ENCODE measurements at places on chromosomes 4 and X. TPM values are rescaled to one million over a fixed set of nuclear protein-coding genes. Genes with fewer than 3 reads are reported as not detected.

GRCh38 chr4:79425586-79425985 is 17.6 kb upstream of the GK2 start:
- no peaks in the 10 kb centered on the region for H3K4me1 ChIP-seq
- H3K27me3 ChIP-seq: no peaks in the 10 kb centered on the region
- H3K27ac ChIP-seq: no peak overlapping the region

- DNase-seq: no peak
- no peak overlapping the region for H3K4me3 ChIP-seq
- H3K27me3 ChIP-seq: no peaks in the 10 kb centered on the region
- peak overlapping the region; percentile 8 for H3K27ac ChIP-seq
- no peaks in the 10 kb centered on the region for H3K36me3 ChIP-seq
- H3K4me1 ChIP-seq: peaks cover 17% of the 10 kb centered on the region
These were observed 96.8 kb downstream of the PDLIM5 start for GRCh38 chr4:94548571-94548970.

DNA sequence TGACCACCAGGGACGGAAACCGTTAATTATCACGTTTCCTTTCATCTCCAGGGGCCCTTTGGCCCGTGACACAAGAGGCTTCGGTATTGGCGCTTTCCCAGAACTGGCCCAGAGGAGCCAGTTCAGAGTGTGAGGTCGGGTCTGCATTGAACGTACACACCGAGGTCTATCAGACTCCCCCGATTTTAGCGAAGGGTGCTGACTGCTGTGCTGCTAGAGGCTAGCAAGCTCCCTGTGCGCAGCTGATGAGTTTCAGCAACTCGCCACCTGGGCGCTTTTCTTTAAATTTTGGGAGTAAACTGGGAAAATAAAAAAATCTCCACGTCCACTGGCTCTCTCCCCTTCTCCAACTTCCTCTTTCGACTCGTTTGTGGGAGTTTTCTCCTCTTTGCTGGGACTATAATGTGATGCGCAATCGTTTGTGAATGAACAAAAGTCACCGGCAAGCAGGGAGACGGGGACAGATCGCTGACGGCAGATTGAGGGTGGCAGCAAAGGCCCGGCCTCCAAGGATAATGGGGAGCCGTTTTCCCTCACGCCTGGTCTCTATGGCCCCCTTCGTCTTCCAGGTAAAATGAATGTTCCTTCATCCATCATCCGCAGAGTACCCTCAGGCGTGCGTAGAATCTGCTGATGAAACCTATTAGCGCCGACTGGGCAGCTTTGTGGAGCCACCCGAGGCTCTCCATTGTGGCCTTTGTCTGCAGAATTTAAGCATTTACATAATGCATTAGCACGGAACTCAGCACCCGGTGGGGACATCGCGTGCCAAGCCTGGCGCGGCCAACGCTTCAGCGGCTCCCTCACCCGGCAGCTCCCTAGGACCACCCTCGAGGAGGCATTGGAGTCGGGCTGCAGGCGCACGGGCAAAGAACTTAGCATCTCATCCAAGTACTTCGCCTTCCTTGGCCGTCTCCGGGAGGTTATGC is 1.6 kb upstream of the LRAT start:
- H3K36me3 ChIP-seq: no peaks in the 10 kb centered on the region
- H3K4me3 ChIP-seq: peak overlapping the region; percentile 57
- peaks cover 50% of the 10 kb centered on the region for H3K27me3 ChIP-seq
- DNase-seq: no peak

DNA sequence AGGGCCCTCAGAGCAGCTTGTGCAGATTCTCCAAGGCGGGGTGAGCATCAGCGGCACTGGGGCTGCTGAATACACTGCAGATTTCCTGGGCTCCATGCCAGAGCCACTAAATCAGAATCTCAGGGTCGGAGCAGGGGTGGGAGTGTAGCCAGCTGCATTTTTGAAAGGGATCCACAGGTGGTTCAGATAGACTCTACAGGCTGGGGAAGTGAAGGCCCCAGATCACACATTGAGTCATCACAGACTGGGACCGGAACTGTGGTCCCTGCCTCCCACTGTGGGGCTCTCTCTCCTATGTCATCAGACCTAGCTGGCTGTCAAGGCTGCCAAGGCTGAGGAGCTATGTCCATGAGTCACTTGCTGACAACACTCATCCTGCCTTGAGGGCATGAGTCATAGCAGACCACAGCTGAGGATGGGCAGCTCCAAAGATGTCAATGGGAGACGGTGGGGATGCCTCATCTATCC is 162.3 kb upstream of the MAMLD1 start:
- no peaks in the 10 kb centered on the region for H3K27me3 ChIP-seq
- peak; percentile 45 for DNase-seq
- H3K36me3 ChIP-seq: no peaks in the 10 kb centered on the region
- H3K4me1 ChIP-seq: no peaks in the 10 kb centered on the region
- H3K27ac ChIP-seq: no peak overlapping the region

GRCh38 chr4:8185295-8185694 is 13.8 kb upstream of the SH3TC1 start:
- no peaks in the 10 kb centered on the region for H3K36me3 ChIP-seq
- H3K4me1 ChIP-seq: peaks cover 49% of the 10 kb centered on the region
- no peaks in the 10 kb centered on the region for H3K27me3 ChIP-seq

- H3K4me1 ChIP-seq: no peaks in the 10 kb centered on the region
- no peak overlapping the region for H3K4me3 ChIP-seq
- no peaks in the 10 kb centered on the region for H3K27me3 ChIP-seq
- H3K36me3 ChIP-seq: no peaks in the 10 kb centered on the region
- no peak overlapping the region for H3K27ac ChIP-seq
These were observed 92.1 kb downstream of the KLHL13 start for GRCh38 chrX:118024482-118024881.

The HPGD gene
- 87.2 TPM for total RNA-seq

- no peaks in the 10 kb centered on the region for H3K36me3 ChIP-seq
- no peaks in the 10 kb centered on the region for H3K27me3 ChIP-seq
- no peak for DNase-seq
- H3K4me1 ChIP-seq: no peaks in the 10 kb centered on the region
These were observed 891 bp downstream of the XK start for GRCh38 chrX:37686369-37686995.

- no peak overlapping the region for H3K27ac ChIP-seq
- H3K4me1 ChIP-seq: no peaks in the 10 kb centered on the region
- no peaks in the 10 kb centered on the region for H3K27me3 ChIP-seq
- no peak overlapping the region for H3K4me3 ChIP-seq
- DNase-seq: no peak
These were observed 27.1 kb upstream of the PDZD4 start for GRCh38 chrX:153857348-153857903.

The RHOXF2B gene
- not detected for total RNA-seq

The LANCL3 gene
- total RNA-seq: 1.7 TPM

DNA sequence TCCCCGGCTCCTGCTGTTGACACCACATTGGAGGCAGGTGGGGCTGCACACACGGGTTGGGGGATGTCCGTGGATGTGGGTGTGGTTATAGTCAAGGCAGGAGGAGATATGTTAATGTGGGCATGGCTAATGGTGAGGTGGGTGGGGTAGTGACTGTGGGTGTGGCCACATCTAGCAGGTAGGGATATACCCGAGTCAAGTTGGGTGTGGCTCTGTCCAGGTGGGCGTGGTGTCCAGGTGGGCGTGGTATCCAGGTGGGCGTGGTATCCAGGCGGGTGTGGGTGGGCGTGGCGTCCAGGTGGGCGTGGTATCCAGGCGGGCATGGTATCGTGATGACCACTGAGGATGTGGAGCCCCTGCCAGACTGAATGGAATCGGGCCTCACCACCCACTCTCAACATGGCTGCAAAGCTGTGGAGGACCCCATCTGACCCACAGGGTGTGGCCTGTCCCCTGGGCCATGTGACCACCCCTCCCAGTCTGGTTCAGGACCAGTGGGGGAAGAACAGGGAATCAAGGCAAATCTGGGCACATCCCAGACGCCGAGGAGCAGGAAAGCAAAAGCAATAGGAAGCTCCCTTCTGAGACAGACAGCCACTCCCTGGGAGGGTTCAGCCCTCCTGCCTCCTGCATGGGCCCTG is 21.0 kb downstream of the MAN2B2 start:
- no peaks in the 10 kb centered on the region for H3K4me1 ChIP-seq
- no peak overlapping the region for H3K4me3 ChIP-seq
- H3K27me3 ChIP-seq: no peaks in the 10 kb centered on the region
- no peak for DNase-seq

GRCh38 chr4:24888475-24889344 is 24.1 kb downstream of the CCDC149 start:
- no peak for DNase-seq
- no peak overlapping the region for H3K27ac ChIP-seq
- H3K27me3 ChIP-seq: no peaks in the 10 kb centered on the region
- H3K36me3 ChIP-seq: no peaks in the 10 kb centered on the region

The TMEM131L gene
- total RNA-seq: 21.7 TPM

DNA sequence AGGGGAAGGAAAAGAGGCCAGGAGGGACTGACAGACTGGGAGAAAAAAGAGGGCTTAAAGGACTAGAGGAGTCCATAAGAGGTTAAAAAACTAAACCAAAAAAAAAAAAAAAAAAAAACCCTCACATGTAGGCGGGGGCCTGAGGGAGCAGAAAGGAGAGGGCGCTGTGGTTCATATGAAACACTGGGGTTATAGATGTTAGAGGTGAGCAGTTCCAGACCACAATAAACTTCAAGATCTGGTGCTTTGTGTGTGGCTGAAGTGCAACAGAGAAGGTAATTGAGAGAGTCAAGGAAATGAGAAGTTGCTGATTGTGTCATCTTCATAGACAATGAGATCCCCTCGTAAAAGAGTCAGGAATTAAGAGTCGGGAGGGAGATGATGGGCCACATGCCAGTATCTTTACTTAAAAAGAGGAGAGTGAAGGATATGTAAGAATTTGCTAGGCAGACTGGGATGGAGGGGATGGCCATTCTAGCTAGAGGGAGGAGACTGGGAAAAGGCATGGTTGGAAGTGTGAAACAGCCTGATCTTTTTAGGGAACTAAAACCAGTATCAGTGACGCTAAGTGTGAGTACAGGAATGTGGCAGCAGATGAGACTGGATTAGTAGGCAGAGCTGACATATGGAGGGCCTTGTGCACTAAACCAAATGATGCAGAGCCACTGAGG is 18.4 kb upstream of the OGT start:
- H3K27ac ChIP-seq: no peak overlapping the region
- no peaks in the 10 kb centered on the region for H3K27me3 ChIP-seq
- DNase-seq: no peak
- no peak overlapping the region for H3K4me3 ChIP-seq

The GAGE1 gene
- not detected for total RNA-seq

The MAN2B2 gene
- 41.2 TPM for total RNA-seq

GRCh38 chr4:53702334-53703266 is 111.3 kb upstream of the LNX1 start:
- H3K4me1 ChIP-seq: peaks cover 38% of the 10 kb centered on the region
- H3K27me3 ChIP-seq: no peaks in the 10 kb centered on the region
- no peaks in the 10 kb centered on the region for H3K36me3 ChIP-seq
- H3K27ac ChIP-seq: peak overlapping the region; percentile 77
- H3K4me3 ChIP-seq: peak overlapping the region; percentile 36
- DNase-seq: peak; percentile 77

- no peaks in the 10 kb centered on the region for H3K27me3 ChIP-seq
- no peak overlapping the region for H3K4me3 ChIP-seq
- no peak overlapping the region for H3K27ac ChIP-seq
- no peaks in the 10 kb centered on the region for H3K36me3 ChIP-seq
These were observed 51.2 kb upstream of the HOPX start for GRCh38 chr4:56732301-56732700.

The MAMLD1 gene
- total RNA-seq: 3.0 TPM

- H3K4me1 ChIP-seq: no peaks in the 10 kb centered on the region
- no peaks in the 10 kb centered on the region for H3K27me3 ChIP-seq
- DNase-seq: peak; percentile 55
These were observed 1.3 kb downstream of the CHST7 start for GRCh38 chrX:46574774-46575381.

DNA sequence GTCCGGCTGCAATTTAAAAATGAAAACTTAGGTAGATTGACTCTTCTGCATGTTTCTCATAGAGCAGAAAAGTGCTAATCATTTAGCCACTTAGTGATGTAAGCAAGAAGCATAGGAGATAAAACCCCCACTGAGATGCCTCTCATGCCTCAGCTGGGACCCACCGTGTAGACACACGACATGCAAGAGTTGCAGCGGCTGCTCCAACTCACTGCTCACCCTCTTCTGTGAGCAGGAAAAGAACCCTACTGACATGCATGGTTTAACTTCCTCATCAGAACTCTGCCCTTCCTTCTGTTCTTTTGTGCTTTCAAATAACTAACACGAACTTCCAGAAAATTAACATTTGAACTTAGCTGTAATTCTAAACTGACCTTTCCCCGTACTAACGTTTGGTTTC is 41.0 kb downstream of the MAP7D3 start:
- no peaks in the 10 kb centered on the region for H3K27me3 ChIP-seq
- H3K4me1 ChIP-seq: peaks cover 15% of the 10 kb centered on the region
- H3K4me3 ChIP-seq: no peak overlapping the region
- DNase-seq: no peak
- peak overlapping the region; percentile 11 for H3K27ac ChIP-seq

DNA sequence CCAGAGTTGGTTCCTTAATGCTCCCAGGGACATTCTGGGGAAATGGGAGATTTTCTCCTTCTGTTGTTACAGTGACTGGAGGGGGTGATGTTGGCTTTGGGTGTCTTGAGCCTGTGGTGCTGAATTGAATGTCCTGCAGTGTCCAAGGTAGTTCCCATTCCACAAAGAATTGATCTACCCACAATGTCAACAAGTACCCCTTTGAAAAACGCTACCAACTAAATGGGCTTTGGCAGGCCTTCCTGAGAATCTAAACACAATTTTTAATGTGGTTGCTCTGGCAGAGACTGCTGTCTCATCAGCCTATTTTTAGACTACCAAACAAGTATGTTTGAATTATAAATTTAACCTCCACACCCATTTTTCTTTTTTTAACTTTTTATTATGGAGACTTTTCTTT is 69.4 kb downstream of the CCKAR start:
- H3K27me3 ChIP-seq: no peaks in the 10 kb centered on the region
- peaks cover 7% of the 10 kb centered on the region for H3K4me1 ChIP-seq
- no peak overlapping the region for H3K4me3 ChIP-seq
- no peak for DNase-seq

GRCh38 chrX:111083081-111083480 is 12.9 kb upstream of the PAK3 start:
- H3K4me1 ChIP-seq: no peaks in the 10 kb centered on the region
- no peak overlapping the region for H3K4me3 ChIP-seq
- H3K36me3 ChIP-seq: no peaks in the 10 kb centered on the region
- no peaks in the 10 kb centered on the region for H3K27me3 ChIP-seq
- H3K27ac ChIP-seq: no peak overlapping the region

GRCh38 chr4:7388627-7389026 is 46.1 kb downstream of the PSAPL1 start:
- no peak overlapping the region for H3K27ac ChIP-seq
- H3K4me1 ChIP-seq: no peaks in the 10 kb centered on the region
- no peaks in the 10 kb centered on the region for H3K36me3 ChIP-seq
- no peak overlapping the region for H3K4me3 ChIP-seq

All from lower lobe of right lung (tissue), 2 donors.